Epithelial cell of umbilical artery (primary cell): ENCODE measurements at places on chromosomes 7 and 10. TPM values are rescaled to one million over a fixed set of nuclear protein-coding genes. Genes with fewer than 3 reads are reported as not detected.

The GSTO2 gene
- 0.32 and 0.91 TPM in 2 replicates for total RNA-seq

The PON3 gene
- 0.32 and 0.76 TPM in 2 replicates for total RNA-seq

The HIPK2 gene
- 8.1 and 8.8 TPM in 2 replicates for total RNA-seq

The CPVL gene
- not detected in 2 replicates for total RNA-seq

The MYOZ1 gene
- not detected in 2 replicates for total RNA-seq

The TMEM176B gene
- not detected in 2 replicates for total RNA-seq

The HHEX gene
- total RNA-seq = 35.1 and 48.2 TPM in 2 replicates

The MRLN gene
- total RNA-seq = not detected in 2 replicates

The CALML5 gene
- total RNA-seq = not detected in 2 replicates

The NAT16 gene
- total RNA-seq = not detected in 2 replicates

The PLAC9 gene
- 2.9 and 4.9 TPM in 2 replicates for total RNA-seq

The PDCD11 gene
- 42.9 and 50.0 TPM in 2 replicates for total RNA-seq

The SFTPA2 gene
- not detected in 2 replicates for total RNA-seq

The HECW1 gene
- not detected in 2 replicates for total RNA-seq

The SVIL gene
- total RNA-seq = 65.7 and 86.4 TPM in 2 replicates

The COBL gene
- total RNA-seq = not detected in 2 replicates

The RAPGEF5 gene
- 161 and 291 TPM in 2 replicates for total RNA-seq

The IGF2BP3 gene
- total RNA-seq = 129 and 161 TPM in 2 replicates

The NEUROG3 gene
- total RNA-seq = not detected in 2 replicates

The CPXM2 gene
- 0.97 and 2.1 TPM in 2 replicates for total RNA-seq

The FXYD4 gene
- not detected in 2 replicates for total RNA-seq
